ENCODE measurements at places on chromosomes 5 and 9.

GRCh38 chr9:73183917-73184861 is 32.5 kb downstream of the ANXA1 start:
- peak; percentile 13 for DNase-seq

DNA sequence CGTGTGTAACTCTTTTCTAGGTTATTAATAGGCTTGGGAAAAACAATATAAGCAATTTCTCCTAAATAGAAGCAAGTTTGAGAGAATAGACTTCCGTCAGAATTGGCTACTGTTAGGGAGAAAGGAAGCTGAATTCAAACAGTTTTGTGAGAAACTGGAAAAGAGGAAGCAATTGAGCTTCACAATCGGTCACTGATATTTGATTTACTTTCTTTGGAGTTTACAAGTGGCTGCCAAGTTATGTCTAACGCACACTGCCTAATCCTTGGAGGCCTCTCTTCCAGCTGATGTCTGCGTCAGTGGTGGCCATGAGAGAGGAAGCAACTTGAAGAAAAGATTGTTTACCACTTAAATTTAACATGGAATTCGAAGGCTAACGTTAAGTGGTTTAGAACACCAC is 319.5 kb downstream of the ADGRV1 start:
- no peak for DNase-seq

- DNase-seq = no peak
These were observed 66.0 kb downstream of the GNAQ start for GRCh38 chr9:77965445-77966123.

DNA sequence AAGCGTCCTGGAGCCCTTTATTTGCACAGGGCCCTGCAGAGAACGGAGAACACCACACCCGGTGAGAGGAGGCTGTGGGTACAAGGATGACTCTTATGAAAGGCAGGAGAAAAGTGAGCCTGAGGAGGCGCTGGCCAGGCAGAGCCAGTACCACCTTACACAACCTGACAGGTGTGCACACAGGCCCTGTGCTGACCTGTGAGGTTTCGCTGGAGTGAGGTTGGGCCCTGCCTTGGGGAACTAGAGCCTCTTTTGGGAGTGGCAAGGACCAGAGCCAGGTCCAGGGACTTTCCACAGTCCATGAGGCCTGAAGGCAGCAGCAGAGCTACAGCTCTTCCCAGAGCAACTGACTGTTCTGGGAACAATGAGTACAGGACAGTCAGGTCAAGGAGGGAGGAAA is 3.1 kb downstream of the SRD5A1 start:
- no peak for DNase-seq

Measured in GM13976 (cell line).